ENCODE measurements at places on chromosomes 3 and 15.

DNA sequence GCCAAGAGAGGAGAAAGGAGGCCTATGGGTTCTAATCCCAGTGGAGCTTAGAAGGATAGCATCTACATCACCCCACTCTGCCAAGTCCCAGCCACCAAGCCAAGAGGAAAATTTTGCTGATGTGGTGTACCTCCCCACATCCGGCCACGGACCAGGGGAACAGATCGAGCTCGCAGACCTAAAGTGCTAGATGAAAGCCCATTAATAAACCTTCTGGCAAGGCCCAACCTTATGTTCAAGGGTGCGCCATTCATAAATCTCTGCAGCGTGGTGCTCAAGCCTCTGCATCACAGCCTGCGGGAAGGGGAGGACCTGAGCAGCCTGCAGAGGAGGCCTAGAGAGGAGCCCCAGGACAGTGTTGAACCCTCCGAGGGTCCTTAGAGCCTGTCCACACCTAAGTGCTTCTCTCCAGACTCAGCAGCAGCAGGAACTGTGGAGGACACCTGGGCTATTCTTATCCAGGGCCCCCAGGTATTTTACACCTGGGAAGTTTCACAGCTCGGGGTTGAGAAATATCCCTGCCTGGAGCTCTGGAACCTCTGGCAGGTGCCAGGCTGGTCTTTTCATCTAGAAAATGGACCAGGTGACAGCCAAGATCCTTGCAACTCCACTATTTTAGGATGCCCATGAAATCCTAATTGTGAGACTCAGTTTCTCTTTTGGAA lies 68.0 kb downstream of the MRPL46 start:
- no peak for DNase-seq

- DNase-seq, result no peak
Observed at GRCh38 chr3:41041462-41041861, 157.8 kb upstream of the CTNNB1 start.

- DNase-seq, result no peak
Observed at GRCh38 chr3:172148241-172148640, 108.9 kb downstream of the FNDC3B start.

- no peak for DNase-seq
Observed at GRCh38 chr3:30273304-30274072, 332.9 kb upstream of the TGFBR2 start.

DNA sequence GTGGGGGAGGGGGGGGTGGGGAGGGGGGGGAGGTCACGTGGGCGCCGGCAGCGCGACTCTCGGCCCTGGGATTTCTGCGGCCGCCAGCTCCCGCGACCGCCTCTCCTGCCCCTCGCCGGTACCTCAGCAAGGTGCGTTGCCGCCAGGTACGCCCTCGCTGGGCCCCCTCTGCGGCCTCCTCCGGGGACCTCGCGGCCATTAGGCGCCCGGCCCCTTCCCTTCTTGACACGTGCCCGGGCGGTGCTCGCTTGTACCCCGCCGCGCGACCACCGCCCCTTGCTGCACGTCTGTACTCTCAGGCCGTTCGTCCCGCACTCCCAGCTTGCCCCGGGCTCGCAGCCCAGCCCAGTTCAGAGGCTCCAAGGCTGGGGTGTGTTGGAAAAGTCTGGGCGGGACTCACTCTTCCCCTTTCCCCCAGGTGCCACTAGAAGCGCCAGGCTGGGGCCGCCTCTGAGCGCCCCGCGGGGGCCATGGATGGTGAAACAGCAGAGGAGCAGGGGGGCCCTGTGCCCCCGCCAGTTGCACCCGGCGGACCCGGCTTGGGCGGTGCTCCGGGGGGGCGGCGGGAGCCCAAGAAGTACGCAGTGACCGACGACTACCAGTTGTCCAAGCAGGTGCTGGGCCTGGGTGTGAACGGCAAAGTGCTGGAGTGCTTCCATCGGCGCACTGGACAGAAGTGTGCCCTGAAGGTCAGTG lies at the start of gene MAPKAPK3:
Gene MAPKAPK3, plus strand, starts transcription at position 56 of the 696 bp plus-strand sequence. Its CDS starts 415 bp downstream, at position 471.
- DNase-seq, result peak; percentile 39

GRCh38 chr3:21528291-21528995 lies 222.6 kb downstream of the ZNF385D start:
- no peak for DNase-seq

- DNase-seq, result no peak
Observed at GRCh38 chr3:133871368-133872090, 24.2 kb downstream of the RAB6B start.

DNA sequence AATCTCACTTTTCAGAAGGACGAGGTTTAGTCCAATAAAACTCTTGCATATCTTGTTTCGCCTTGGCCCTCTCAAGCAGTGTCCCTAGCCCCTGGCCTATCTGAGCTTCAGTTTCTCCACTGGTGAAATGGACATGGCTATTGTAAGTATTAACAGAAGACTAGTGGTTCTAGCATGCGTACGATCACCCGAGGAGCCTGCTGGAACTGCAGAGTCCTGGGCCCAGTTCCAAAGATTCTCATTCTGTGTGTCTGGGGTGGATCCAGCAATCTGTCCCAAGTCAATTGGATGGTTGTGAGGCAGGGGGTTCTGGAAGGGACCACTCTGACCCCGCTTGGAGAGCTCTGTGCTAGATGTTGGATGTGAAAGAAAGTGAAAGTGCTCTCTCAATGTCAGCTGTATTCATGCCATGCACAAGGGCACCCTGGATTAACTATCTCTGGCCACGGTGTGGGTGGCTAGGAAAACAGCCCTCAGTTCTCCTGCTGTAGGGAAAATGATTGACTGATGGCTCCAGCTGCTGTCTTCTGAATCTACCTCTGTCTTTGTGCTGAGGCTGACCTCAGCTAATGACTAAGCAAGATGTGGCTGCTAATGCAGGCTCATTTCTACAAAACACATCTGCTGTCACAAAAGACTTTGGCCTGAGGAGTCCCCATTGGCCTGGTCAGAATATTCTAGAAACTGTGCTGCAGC lies 1.9 kb upstream of the PLA1A start:
- no peak for DNase-seq

- DNase-seq, result no peak
Observed at GRCh38 chr15:88029696-88030095, 226.8 kb downstream of the NTRK3 start.

DNA sequence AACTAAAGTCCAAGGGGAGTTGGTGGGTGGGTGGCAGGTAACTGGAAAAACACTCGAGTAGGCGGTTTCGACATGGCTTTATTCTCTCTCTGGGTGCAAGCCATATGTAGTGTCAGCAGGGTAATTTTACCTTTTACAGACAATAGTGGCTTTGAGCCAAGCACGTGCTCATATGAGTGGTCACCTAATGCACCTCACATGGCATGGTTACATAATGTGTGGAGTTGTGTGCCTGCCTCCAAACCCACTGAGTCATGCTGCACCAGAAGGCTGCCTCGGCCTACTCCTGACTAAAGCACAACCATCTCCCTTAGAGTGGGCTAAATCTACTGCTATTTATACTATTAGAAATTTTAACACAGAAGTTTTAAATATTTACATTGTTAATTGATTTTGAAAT lies 16.5 kb downstream of the CCRL2 start:
- DNase-seq, result no peak

GRCh38 chr3:171838218-171838720 lies 4.9 kb upstream of the TMEM212 start:
- DNase-seq, result no peak

- peak; percentile 35 for DNase-seq
Observed at GRCh38 chr3:32835961-32836360, 18.2 kb downstream of the TRIM71 start.

DNA sequence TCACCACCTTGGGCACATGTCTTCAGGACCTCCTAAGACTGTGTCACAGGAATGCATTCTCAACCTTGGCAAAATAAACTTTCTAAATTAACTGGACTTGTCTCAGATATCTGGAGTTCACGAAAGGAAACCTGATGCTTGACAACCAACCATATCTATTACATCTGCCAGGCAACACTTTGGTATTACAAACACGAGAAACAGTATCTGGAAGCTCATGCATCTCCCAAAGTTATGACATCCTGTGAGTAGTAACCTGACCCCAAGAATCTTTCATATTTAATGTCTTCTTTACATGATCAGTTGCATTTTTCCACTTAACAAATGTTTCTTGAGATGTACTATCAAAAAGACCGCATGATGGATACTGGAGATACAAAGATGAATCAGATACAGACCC lies 465.3 kb upstream of the AGTR1 start:
- DNase-seq, result no peak

- DNase-seq, result no peak
Observed at GRCh38 chr3:106678657-106679390, 698.4 kb upstream of the CCDC54 start.

GRCh38 chr3:14872706-14873105 lies 53.9 kb downstream of the FGD5 start:
- no peak for DNase-seq

GRCh38 chr3:43185274-43185982 lies 79.5 kb upstream of the POMGNT2 start:
- DNase-seq, result no peak

- no peak for DNase-seq
Observed at GRCh38 chr3:48463703-48464102, 17.2 kb downstream of the ATRIP start.

GRCh38 chr3:55167586-55168317 lies 239.9 kb upstream of the LRTM1 start:
- DNase-seq, result no peak

GRCh38 chr3:130345487-130346079 lies at the start of gene COL6A5:
COL6A5 (plus strand) TSS chr3:130345672; CDS start chr3:130373639, 27,967 bp downstream.
- peak; percentile 34 for DNase-seq

- no peak for DNase-seq
Observed at GRCh38 chr15:57025264-57025926, 107.0 kb downstream of the TCF12 start.

- no peak for DNase-seq
Observed at GRCh38 chr3:89806166-89806565, 698.7 kb downstream of the EPHA3 start.

DNA sequence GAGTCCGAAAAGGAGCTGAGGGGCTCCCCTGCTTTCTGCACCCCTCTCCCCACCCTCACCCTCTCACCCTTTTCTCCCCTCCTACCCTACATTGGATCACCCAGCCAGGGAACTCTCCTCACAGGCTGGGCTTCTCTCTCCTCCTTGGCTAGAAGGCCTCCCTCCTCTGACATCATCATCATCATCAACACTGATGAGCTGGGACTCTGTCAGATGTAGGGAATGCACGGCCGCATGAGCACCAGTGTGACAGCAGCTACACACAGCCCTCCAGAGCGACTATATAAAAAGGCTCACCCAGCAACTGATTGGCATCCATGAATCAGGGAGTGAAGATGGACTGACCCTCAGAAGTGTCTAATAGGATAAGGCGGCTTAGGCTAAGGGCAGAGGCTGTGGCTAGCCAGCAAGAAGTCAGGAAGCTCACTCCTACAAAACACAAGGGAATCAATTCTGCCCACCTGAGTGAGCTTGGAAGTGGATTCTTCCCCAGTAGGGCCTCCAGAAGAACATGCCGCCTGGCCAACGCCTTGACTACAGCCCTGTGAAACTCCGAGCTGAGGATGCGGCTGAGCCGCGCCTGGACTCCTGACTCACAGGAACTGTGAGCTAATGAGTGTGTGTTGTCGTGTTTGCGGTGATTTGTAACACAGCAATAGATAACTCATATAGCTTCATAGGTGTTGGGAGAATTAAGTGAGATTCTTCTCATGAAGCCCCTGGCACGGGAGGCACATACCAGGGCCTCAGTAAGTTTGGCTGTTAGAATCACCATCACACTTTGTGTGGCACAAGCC lies 147.6 kb downstream of the FAM43A start:
- no peak for DNase-seq

GRCh38 chr3:134839422-134839821 lies 44.4 kb downstream of the EPHB1 start:
- no peak for DNase-seq

DNA sequence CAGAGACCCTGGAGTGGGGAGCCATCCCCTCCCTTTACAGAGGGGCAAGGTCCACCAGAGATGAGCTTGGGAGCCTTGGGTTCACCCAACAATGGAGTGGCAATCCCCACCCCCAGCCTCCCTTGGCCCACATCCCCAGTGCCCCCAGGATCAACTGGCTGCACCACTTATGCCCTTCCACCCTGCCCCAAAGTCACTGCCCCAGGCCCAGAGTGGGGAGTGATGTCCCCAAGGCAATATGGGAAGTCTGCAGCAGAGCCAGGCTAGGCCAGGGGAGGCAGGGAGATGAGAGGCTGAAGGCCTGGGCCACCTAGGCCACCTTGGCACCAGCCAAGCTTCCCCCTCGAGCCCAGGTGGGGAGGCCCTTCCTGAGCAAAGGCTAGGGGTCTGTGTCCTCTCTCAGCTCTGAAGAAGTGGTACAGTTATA lies 145.5 kb downstream of the SMAD6 start:
- no peak for DNase-seq

GRCh38 chr3:40878464-40878905 lies 320.8 kb upstream of the CTNNB1 start:
- no peak for DNase-seq

DNA sequence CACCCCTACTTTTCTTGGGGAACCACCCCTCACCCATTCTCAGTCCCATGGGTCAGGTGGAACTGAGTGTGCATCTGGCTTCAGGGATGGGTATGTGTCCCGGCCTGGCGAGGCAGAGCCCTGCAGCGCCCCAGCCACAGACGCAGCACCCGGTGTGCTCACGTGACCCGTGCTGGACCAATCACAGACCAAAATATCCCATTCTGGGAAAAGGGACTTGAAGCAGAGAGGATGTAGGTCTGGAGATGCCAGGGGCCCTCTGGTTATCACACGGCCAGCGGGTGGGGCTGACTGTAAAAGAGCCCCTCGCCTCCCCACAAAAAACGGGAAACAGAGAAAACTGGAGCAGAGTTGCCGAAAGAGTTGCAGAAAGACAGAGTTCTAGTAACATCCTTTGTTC lies 138.0 kb upstream of the RAD18 start:
- no peak for DNase-seq

GRCh38 chr3:133851266-133851906 lies 44.3 kb downstream of the RAB6B start:
- no peak for DNase-seq

- no peak for DNase-seq
Observed at GRCh38 chr3:31831591-31831990, 149.5 kb downstream of the OSBPL10 start.

DNA sequence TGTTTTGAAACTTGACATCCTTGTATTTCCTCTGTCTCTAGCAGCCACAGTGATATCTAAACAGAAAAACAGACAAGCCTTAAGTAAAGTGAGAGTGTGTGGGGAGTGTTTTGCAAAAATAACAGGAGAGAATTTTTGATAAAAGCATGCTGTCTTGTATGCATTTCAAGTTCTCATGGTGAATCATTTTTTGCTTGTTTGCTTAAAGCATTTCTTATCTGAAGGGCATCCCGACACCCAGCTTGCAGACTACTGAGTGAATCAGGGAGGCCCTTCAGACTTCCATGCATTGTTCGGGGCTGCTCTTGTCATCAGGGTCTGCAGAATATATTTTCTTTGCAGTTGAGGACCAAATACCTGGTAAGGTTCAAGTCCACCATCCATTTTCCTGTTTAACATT lies 8.5 kb downstream of the CGNL1 start:
- DNase-seq, result no peak

GRCh38 chr3:192772240-192772894 lies 45.0 kb upstream of the FGF12 start:
- DNase-seq, result peak; percentile 60

DNA sequence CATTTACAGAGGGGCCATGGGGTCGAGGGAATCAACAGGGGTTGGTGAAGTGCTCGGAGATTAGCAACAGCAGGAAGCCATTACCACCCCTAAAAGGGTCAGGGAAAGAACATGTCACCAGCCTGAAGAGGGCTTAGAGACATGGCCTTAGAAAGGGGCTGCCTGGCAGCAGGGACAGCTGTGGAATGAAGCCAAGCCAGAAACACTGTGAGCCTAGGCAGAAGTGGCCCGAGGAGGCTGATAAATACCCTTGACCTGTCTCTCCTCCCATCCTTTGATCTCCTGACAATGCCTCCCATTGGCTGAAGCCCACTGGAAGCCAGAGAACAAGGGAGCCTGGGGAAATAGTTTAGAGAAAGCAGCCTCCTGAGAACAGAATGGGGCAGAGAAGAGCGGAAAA lies 31.4 kb downstream of the GPD1L start:
- no peak for DNase-seq

Data from glutamatergic neuron (in vitro differentiated cells).